ENCODE measurements at places on chromosomes 2 and 18. TPM values are rescaled to one million over a fixed set of nuclear protein-coding genes. Genes with fewer than 3 reads are reported as not detected.

TRIM54 gene
- not detected for total RNA-seq

GDF7 gene
- total RNA-seq = not detected

GRCh38 chr2:23554054-23554697, 169.2 kb downstream of the KLHL29 start:
- H3K36me3 ChIP-seq = no peaks in the 10 kb centered on the region
- H3K27ac ChIP-seq = no peak overlapping the region
- no peak for DNase-seq
- H3K4me3 ChIP-seq = no peak overlapping the region

GRCh38 chr2:196597531-196597930, 42.0 kb upstream of the CCDC150 start:
- no peaks in the 10 kb centered on the region for H3K36me3 ChIP-seq
- H3K4me1 ChIP-seq = peaks cover 4% of the 10 kb centered on the region
- H3K4me3 ChIP-seq = no peak overlapping the region
- no peak for DNase-seq

- H3K4me3 ChIP-seq = no peak overlapping the region
- no peak overlapping the region for H3K27ac ChIP-seq
- no peaks in the 10 kb centered on the region for H3K36me3 ChIP-seq
- peaks cover 8% of the 10 kb centered on the region for H3K27me3 ChIP-seq
- peaks cover 43% of the 10 kb centered on the region for H3K4me1 ChIP-seq
Observed at GRCh38 chr2:109144271-109144670, 15.3 kb downstream of the SH3RF3 start.

DNA sequence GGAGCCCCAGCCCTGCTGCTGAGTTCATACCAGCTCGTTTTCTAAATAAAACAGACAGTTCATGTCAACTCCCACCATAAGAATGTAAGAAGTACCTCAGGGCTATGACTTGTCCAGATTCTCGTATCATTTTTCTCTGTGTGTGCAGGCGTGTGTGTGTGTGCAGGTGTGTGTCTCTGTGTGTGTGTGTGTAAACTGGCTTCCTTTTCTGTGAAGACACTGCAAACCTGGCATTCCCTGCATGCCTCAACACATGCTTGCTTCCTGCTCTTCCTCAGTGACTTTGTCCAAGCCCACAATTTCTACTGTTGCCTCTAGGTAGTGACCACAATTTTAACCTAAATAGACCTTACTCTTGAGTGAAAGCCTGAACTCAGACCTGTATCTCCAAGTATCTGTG, 879.0 kb downstream of the SLC4A3 start:
- H3K4me3 ChIP-seq = no peak overlapping the region
- H3K4me1 ChIP-seq = no peaks in the 10 kb centered on the region
- H3K36me3 ChIP-seq = no peaks in the 10 kb centered on the region
- no peak for DNase-seq

- no peaks in the 10 kb centered on the region for H3K36me3 ChIP-seq
- DNase-seq = no peak
Observed at GRCh38 chr18:60675801-60676200, 303.2 kb upstream of the MC4R start.
